ENCODE measurements at places on chromosomes 2 and 18.

DNA sequence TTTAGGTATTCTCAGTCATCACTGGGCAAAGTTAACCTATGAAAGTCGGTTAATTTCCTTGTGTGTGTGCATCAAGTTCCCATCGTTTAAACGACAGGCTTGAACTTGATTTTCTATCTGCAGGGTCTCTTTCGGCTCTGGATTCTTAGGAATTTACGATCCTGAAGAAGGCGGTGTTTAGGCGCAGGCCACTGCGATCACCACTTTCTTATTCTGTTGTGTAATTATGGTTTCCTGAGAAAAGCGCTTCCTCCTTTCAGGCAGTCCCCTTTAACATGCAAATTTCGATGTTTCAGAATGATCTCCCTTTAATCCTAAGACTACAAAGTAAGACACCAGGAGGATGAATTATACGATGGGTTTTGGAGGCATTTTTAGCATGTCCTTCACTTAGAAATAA, 27.9 kb upstream of the MBP start:
- no peak for DNase-seq

DNA sequence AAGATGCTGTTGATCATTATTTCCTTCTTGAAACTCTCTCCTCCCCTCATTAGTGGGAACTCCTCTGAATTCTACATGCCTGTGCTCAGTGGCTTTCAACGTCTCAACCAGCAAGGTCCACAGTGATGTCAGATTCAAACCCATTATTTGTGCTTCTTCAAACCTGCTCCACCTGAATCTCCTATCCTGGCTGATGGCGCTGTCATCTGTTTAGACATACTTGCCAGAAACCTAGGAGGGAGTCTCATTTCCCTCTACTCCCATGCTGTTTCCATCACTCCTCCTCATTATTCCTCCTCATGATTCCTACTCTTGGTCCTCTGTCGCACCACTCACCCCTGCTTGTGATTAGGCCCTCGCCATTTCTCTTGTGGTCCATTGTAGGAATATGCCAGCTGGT, 2.9 kb upstream of the LPIN2 start:
- DNase-seq: no peak

DNA sequence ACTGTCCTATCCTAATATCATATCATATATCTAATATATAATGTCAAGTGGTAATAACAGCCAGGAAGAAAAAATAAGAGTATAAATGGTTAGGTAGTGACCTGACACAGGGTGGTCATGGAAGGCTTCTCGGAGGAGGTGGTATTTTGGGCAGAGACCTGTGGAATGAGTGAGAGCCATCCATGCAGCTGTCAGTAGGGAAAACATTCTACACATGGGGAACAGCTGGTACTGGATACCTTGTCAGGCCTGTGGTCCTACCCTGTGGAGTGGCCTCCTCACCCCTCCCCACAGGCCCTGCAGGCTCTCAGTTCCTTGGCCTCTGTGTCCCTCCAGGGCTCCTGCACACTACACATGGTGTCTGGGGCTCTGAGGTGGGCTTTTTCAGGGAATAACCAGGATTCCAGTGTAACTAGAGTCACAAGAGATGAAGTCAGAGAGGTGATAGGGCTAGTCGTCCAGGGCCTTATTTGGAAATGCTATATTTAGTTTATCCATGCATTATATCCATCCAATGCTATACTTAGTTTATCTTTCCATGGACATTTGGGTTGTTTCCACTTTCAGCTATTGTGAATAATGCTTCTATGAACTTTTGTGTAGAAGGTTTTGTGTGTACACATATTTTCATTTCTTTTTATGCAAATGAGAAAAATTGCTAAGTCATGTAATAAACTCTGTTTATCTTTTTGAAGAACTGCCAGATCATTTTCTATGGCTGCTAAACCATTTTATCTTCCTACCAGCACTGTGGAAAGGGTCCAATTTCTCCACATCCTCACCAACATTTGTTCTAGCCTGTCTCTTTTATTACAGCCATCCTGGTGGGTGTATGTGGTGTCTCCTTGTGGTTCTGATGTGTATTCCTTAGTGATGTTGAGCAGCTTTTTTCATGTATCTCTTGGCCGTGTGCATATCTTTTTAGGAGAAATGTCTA, 75.6 kb downstream of the TPGS2 start:
- no peak for DNase-seq

- DNase-seq: no peak
Observed at GRCh38 chr18:51655327-51655698, 457.8 kb upstream of the MEX3C start.
